ENCODE measurements at places on chromosomes 12 and 14.

- no peak for DNase-seq
Observed at GRCh38 chr12:83619973-83620372, 933.3 kb downstream of the TMTC2 start.

GRCh38 chr14:82710267-82710841, 1176.7 kb upstream of the SEL1L start:
- DNase-seq = no peak

GRCh38 chr12:22728987-22729386, 104.0 kb downstream of the ETNK1 start:
- DNase-seq = no peak

- no peak for DNase-seq
Observed at GRCh38 chr14:92368001-92368400, 45.0 kb downstream of the SLC24A4 start.

DNA sequence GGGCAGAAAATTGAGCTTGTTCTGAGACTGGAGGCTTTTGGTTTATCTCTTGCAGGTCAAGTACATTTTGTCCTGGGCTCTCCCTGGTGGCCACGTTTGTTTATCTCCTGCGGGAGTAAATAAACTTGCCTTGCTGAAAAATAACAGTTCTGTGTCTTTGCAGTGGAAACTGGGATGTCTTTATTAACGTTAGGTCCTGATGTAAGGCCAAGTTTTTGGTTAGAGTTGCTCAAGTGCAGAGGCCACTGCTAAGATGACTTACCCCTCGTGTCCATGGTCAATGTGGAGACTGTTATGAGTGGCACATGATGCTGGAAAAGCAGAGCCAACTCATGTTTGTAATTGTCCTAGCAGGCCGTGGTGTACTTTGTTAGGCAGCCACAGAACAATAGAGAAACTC, 3.8 kb downstream of the PTPN11 start:
- DNase-seq = no peak

DNA sequence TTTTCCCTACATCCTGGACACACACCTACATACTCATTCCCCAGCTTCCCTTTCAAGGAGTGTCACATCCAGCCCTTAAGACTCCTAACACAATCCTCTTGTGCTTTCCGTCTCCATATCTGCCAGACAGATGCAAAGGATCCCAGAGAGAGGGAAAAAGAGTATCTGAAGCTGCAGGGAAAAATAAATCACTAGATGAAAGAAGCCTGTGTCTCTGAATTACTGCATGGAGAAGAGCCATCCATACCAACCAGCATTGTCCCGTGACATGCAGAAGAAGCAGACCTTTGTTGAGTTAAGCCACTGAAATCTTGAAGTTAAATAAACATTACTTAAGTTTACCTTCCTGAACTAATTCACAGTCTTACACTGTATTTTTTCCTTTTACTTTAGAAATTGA, 54.6 kb downstream of the GTF2A1 start:
- no peak for DNase-seq

- DNase-seq = no peak
Observed at GRCh38 chr12:115617391-115617790, 660.1 kb downstream of the MED13L start.

GRCh38 chr12:124829008-124829707, 34.5 kb downstream of the SCARB1 start:
- DNase-seq = no peak

DNA sequence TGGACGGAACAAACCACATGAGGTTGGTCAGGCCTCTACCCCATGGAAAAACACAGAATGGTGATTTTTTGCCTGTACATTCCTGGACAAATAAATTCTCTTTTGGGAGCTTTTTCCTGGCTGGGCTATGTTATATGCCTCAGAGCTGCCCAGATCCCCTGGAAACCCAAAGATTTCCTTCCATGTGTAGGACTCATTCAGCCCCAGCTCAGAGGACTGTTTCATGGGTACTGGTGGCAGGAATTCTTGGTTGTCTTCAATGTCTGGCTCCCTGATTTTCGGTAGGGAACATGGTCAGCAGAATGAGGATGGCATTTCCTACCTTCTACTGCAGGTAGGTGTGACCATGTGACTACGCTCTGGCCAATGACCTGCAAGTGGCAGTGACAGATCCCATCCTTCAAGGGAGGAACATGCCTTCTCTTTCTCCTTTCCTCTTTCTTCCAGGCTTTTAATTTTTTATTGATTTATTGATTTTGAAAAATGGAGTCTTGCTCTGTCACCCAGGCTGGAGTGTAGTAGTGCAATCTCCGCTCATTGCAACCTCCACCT, 15.4 kb upstream of the P2RX7 start:
- no peak for DNase-seq

DNA sequence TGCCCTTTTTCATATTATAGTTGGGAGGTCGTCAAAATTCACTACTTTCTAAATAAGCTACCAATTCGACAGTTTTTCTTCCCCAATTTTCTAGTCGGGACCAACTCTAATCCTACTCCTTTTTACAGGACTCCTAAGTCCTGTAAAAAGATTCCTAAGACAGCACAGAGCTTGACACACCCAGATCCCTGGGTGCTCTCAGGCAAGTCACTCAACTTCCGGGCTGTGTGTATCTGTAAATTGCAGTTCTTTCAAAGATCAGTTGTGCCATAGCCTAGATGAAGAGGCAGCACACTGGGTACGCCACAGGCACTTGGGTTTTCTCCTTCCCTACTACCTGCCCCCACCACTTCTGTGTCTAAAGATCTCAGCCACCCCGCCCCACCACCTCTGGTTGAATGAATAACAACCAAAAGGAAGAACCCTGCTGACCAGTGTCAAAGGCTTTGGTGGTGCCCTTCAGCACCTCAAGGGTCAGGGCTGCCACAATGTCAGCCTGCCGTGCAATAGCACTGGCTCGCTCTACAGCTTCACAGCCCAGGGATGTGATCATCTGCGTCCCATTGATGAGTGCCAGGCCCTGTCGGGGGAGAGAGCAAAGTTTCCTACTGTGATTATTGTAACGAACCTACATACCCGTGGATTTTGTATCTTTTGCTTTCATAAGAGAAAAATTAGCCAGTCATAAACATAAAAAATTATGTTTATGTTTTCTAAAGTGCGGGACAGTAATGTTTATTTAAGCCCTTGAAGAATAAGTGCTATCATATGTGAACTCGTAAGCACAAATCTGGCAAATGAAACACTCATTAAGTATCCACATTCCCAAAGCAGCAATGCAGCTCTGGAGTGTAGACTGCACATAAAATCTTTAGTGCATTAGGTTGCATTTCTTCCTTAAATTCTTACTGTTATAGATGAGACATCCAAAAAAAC, 9.2 kb downstream of the HAL start:
- DNase-seq = no peak

DNA sequence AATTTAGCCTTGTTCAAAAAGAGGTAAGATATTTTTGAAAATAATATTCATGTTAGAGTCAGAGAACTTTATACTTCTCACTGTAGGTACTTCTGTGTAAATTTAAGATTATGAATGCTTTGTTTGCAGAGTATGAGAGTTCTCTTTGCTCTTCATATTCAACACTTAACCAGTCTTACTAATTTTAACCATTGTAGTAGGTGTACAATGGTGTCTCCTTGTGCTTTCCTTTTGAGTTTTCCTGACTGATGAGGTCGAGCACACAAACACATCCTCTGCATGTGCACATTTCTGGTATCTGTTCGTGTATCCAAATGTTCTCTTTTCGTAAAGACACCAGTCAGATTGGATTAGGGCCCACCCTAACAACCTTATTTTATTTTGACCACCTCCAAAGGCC, 45.8 kb downstream of the MIA2 start:
- no peak for DNase-seq

GRCh38 chr12:57460468-57460784, 841 bp downstream of the GLI1 start:
- no peak for DNase-seq

DNA sequence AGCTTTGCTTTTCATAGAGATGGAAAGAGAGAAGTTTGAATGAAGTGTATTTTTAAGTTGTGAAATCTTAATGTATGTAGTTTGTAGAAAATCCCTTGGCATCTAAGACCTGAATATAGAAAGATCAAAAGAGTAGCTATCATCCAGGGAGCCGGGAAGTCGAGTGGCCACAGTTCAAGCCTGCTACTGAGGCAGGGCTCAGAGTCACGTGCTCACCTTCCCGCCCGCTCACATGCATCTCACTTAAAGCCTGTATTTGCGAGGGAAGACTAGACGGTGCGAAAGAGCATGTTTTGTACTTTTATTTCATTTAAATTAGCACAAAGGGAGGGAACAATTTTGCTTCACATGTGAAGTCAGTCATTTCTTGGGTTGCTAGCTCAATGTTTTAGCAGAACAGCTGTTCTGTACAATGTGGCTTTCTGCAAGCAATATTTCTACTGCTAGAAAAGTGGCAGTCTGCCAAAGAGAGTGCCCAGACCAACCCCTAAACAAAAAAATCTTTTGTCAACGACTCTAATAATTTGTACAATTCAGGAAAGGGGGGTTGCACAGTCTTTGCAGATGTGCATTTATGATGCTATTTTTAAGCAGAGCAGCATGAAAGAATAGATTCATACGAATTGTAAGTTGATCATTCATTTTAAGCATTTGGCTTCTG, 290.7 kb downstream of the NPAS3 start:
- DNase-seq = no peak

GRCh38 chr12:122978507-122978955, 1.9 kb upstream of the ARL6IP4 start:
- DNase-seq = no peak

- no peak for DNase-seq
Observed at GRCh38 chr12:129687731-129688130, 216.1 kb downstream of the TMEM132D start.

- no peak for DNase-seq
Observed at GRCh38 chr12:22215467-22216253, 118.8 kb downstream of the ST8SIA1 start.

GRCh38 chr14:24296341-24297157, 3.0 kb downstream of the DHRS1 start:
- DNase-seq = peak; percentile 46

DNA sequence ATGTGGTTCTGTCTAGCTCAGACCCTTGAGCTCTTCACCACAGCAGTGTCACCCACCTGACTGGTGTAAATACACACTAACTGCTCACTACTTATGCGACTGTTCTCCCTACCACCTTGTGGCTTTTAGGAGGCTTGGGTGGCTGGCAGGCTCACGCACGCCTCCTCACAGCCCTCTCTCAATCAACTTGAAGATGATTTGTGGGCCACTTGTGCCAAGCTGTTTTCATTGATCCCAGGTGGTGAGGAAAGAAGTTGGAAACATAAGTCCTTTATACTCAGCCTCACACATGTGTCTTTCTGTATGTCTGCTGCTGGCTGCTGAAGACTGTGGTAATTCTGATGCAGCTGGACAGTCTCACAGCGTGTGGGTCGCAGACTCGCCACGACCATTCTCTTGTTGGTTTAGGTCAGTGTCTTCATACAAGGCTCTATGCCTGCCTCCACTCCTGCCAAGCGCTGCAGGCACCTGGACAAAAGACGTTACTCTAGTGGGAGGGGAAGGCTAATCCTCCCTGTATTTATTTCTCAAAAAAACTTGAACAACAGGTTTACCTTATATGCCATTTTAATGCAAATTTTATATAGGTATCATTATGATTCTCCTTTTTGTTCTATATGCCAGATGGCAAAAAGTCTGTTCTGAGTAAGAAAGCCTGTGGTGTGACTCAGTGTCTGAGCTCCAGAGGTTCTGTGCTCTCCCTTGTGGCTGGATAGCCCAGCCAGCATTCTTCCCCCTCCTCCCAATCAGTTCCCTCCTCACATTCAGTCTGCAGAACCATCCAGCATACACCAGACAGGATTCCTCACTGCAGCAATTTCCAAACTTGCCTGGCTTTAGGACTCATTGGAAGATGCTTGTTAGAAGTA, 115.6 kb downstream of the DIP2B start:
- no peak for DNase-seq

DNA sequence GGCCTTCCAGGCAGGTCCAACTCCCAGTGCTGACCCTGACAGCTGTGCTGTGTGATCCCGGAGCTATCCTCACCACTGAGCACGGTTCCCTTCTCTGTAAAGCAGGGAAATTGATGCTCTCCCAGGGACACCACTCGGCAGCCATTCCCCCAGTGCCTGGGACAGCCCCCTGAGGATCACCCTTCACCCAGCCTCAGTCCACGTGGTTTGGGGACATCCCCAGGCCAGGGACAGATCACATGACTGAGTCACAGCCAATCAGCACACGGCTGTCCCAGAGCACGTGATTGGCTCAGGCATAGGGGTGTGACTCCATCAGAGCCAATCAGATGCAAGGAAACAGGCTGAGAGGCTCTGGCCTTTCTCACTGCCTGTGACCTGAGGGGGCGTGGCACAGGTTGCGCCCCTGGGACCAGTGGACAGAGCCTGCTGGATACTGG, 68.8 kb upstream of the SFSWAP start:
- no peak for DNase-seq

DNA sequence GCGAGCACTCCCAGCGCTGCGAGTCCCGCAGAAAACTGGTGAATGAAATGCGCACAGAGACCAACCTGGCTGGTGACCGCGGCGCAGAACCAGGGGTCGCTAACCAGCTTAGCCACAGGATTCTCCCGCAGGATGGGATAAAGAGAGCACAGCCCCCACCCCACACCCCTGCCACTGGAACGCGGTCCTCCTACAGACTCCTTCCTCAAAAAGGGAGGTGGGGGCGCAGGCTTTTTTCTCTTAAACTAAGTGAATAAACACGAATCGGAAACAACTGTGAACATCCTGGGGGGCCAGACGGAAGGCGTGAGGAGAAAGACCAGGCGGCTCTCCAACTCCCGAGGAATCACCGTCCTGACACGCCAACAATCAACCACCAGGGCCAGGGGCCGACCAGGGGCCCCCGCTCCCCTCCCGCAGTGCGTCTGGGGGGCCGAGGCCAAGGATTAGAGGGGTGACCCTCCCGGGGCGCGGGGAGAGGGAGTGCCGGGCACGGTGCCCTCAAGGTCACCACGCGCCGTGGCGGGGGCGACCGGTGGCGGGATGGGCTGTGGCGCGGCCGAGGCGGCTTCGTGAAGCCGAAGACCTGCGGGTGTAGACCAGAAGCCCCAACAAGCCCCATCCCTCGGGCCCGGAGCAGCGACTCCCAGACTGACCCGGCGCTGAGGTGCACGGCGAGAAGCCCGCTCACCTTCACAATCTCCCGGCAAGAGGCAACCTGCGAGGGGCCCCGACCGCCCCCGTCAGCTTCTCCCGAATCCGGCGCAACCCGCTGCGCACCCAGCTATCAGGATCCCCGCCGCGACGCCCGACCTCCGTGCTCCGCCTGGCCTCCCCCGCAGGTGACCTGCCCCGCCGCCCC, 704 bp downstream of the ATP2B1 start:
- peak; percentile 20 for DNase-seq

DNA sequence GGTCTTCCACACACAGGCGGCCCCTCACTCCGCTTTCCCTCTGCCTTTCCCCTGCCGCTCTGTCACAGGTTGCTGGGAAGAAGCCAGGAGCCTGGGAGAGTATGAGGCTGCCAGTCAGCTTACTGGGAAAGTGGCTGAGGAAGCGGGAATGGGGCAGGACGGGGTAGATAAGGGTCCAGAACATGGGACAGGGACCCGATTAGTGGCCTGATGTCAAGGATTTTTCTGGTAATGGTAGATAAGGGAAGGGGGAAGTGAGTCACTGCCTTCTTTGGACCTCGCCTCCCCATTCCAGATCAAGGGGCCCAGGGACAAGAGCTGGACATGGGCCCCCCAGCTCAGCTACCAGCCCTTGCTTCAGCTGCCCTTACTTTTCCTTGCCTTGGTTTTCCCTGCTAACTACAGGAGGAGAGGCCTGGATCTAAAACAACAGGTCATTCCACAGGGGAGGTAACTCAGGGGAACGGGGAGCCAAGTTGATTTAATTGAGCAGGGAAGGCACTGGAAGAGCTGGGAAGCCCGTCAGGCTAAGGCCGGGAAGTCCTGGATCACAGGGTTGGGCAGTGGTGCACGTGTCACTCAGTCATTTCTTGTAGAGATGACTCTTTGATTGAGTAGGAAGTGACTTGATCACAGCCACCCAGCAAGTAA, 3.5 kb upstream of the LPAR5 start:
- no peak for DNase-seq

Data from stimulated activated CD8-positive, alpha-beta memory T cell treated with anti-CD3 and anti-CD28 coated beads, Interleukin-4, amount 100 ng/mL, for 4 hours (primary cell).